CD4-positive, alpha-beta T cell treated with Interleukin-21 for 1 hour (primary cell): ENCODE measurements at places on chromosomes 2 and 18.

DNA sequence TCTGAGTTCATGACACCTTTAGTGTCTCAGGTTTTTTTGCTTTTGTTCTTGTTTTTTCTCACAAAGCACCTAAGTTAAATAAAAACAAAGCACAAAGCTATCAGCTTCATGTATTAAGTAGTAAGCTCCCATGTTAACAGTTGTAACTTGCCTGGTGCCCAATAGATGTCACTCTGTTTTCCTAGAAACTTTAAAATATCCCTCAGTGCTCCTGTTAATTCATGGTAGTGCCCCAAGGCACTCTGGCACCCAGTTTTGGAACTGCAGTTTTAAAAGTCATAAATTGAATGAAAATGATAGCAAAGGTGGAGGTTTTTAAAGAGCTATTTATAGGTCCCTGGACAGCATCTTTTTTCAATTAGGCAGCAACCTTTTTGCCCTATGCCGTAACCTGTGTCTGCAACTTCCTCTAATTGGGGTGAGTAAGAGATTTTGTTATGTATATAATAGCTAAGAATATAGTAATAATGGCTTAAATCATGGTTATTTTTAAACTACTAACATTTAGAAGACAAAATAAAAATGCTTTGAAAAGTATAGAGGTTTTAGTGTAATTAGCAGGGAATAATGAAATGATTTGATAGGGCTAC is 555.0 kb upstream of the TMEFF2 start:
- DNase-seq: no peak

DNA sequence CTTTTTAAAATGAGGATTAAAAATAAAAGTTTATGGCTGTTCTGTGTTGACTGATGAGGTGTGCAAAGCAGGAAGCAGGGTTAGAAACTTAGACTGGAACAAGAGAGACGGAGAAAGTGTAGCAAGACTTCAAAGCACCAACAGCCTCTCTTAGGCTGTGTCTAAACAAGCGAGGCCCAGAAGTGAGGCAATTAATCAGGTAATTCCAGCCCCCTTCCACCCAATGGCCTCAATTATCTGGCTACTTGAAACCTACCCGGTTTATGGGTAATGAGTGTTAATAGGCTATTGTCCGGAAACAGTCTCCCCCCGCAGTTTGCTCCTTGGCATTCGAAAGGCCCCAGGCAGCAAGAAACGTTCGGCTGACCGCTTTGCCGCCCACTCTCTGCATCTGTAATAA is 171.7 kb upstream of the MYCN start:
- DNase-seq: no peak

- DNase-seq: no peak
Measured at GRCh38 chr2:29425866-29426265, 310.7 kb downstream of the CLIP4 start.

DNA sequence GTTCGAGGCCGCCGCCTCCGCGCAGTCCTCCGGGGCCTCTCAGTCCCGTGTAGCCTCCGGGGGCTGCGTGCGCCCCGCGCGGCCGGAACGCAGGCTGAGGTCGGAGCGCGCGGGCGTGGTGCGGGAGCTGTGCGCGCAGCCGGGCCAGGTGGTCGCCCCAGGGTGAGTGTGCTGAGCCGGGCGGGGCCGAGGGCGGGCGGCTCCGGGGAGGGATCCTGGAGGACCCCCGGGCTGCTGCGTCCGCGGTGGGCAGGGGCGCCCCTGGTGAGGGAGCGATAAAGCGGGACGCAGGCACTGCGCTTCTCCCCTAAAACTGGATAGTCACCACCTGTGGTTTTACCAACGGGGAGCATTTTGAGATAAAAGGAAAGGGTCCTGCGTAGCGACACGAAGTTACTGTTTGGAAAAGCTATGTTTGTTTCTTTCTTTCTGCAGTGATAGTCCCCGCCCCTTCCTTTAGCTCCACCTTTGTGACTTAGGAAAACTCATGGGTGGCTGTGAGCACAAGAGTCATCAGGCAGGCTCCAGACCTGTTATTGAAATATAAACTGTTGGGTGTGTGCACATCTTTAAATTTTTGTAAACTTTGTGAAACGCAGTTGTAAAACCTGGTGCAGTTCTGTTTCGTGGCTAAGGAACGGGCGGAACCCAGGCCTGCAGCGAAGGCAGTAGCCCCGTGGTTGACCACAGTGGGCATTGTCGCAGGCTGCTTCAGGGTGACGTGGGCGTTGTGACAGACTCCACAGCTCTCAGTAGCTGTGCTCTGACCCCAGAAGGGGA is 687 bp downstream of the CTDP1 start:
- peak; percentile 54 for DNase-seq

DNA sequence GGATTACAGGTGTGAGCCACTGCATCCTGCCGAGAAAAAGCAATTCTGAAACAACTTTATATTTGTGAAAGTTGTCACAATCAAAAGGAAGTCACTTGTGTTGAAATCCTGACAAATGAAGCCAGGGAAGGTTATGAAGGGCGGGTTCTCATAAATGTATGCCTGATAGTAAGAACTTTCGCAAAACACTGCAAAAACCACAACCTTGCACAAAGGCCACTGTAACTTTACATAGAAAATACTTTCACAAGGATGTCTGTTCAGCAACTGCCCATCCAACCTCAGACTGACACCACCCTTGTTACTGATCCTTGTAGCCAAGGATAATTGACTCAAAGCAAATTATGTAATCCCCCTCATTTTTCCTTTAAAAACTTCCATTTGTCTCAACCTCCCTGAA is 90.6 kb downstream of the SLC4A3 start:
- DNase-seq: no peak

GRCh38 chr18:11851806-11852337 is 659 bp downstream of the CHMP1B start:
- DNase-seq: peak; percentile 59

DNA sequence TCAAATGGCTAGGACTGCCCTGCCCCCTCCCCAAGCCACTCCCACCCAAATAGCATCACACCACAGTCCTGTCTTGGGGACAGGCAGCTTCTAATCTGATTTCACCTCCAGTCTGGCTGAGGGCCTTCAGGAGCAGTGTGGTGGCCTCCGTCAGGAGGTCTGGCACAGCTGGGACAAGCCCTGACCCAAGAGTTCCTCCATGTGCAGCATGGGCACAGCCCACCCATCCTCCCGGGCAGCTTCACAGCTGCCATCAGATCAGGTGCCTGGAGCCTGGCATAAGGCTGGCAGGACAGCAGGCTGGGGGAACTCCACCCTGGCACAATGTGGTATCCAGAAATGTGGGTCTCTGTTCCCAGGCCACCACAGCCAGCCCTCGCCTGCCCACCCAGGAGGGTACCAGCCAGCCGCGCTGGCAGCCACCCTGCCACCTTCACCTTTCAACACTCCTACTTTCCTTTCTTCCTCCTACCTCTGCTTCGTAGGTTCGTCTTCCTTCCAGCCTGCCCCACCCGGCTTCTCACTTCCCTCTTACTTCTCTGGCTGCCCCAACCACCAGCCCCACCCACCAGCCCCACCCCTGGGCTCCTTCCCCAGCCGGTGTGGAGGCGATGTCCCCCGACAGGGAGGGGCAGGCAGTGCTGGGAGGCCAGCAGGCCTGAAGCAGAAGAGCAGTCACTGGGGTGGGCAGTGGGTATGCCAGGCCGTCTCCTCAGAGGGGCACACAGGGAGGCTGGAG is at the start of gene CAPG:
CAPG (minus strand) TSS at position 522 of the 739 bp plus-strand sequence. CDS start 8,221 bp downstream, outside the sequence.
- DNase-seq: peak; percentile 52
